ENCODE measurements at places on chromosomes 7 and 10. TPM values are rescaled to one million over a fixed set of nuclear protein-coding genes. Genes with fewer than 3 reads are reported as not detected.
A peak's percentile ranks its signal among the peaks of the same experiment; 100 is the strongest.

Gene ASB15
- total RNA-seq = not detected

Gene PPA1
- 166 TPM for total RNA-seq

Gene ACBD5
- total RNA-seq = 27.0 TPM

DNA sequence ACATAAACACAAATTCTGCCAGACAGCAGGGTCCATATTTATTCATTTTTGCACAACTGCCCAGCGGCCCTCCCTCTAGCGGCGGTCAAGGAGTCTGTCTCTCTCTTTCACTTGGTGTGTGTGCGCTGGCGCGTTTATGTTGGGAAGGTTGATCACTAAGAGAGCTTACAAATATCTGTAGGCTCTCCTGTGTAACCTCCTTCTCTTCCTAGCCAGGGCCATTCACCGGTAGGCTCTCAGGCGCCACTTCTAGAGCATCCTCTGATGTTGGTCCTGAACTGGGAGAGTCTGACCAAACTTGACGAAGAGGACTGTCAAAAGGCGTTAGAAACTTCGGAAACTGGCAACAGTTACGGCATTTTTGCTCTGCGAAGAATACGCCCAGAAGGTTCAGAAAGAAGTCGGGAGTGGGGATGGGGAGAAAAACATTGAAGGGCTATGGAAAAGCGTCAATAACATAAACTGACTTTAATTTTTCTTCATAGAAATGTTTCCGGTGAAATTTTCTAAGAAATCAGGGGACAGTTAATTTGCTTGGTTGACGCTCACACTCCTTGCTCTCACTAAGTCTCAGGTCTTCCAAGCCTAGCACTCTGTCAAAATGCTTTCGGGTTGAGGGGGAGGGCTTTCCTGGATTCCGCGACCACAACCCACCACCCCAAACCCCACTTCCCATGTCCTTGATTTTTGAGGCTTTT lies 731.1 kb downstream of the ZWINT start:
- no peaks in the 10 kb centered on the region for H3K27me3 ChIP-seq
- H3K27ac ChIP-seq = no peak overlapping the region
- DNase-seq = no peak
- no peaks in the 10 kb centered on the region for H3K36me3 ChIP-seq
- peak overlapping the region; percentile 65 for H3K4me3 ChIP-seq

- H3K27ac ChIP-seq = no peak overlapping the region
- no peaks in the 10 kb centered on the region for H3K36me3 ChIP-seq
- H3K27me3 ChIP-seq = peaks cover 17% of the 10 kb centered on the region
- peaks cover 5% of the 10 kb centered on the region for H3K4me1 ChIP-seq
Measured at GRCh38 chr10:29131952-29132547, 156.8 kb upstream of the LYZL1 start.

- H3K27me3 ChIP-seq = no peaks in the 10 kb centered on the region
- H3K36me3 ChIP-seq = no peaks in the 10 kb centered on the region
- no peak overlapping the region for H3K4me3 ChIP-seq
- DNase-seq = no peak
Measured at GRCh38 chr10:14757394-14757793, 17.3 kb downstream of the FAM107B start.

- H3K27ac ChIP-seq = no peak overlapping the region
- peaks cover 6% of the 10 kb centered on the region for H3K36me3 ChIP-seq
- peaks cover 22% of the 10 kb centered on the region for H3K4me1 ChIP-seq
- H3K4me3 ChIP-seq = no peak overlapping the region
Measured at GRCh38 chr7:734214-734613, 7.1 kb upstream of the PRKAR1B start.

DNA sequence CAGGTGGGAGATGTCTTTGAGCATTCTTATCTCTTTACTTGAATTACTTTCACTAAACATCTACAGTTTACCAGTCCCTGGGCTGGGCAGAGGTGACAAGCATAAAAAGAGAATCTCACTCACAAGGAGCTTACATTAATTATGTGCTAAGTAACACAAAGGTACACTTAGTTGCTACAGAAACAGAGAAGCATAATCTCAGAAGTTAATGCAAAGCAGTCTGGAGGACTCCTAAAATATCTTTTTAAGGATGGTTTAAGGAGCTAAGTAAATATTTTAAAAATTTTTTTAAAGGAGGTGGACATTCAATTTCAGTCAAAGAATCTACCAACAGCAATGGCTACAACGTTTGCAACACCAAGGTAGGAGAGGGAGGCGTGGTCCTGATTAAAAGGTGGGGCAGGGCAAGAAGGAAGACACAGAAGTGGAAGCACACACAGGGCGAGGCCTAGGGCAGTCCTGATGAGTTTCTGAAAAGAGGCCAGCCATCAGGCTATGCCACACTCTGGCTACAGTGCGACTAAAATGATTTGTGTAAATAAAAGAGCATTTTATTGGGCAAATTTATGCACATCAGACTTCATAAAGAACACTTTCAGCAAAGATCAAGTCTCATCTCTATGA lies 5.3 kb downstream of the LARP4B start:
- H3K4me3 ChIP-seq = no peak overlapping the region
- DNase-seq = no peak
- H3K27ac ChIP-seq = no peak overlapping the region

DNA sequence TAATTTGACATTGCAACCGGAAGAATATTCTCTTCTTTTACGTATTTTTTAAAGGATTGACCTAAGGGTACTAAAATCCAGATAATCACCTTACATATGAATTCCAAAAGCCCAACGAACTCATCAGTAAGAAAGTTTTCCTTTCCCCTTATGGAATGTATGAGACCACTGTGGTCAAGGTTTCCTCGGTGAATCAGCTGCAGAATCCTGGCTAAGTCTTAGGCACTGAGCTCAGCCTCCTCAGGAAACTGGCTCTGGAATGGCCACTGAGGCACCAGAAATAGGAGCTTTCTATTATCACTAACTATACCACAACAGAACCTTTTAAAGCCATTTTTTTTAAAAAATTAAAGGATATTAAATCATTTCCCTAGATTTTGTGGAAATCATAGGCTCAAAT lies 21.0 kb downstream of the SVIL start:
- H3K4me1 ChIP-seq = peaks cover 21% of the 10 kb centered on the region
- H3K27ac ChIP-seq = no peak overlapping the region
- no peaks in the 10 kb centered on the region for H3K36me3 ChIP-seq
- no peak for DNase-seq
- no peak overlapping the region for H3K4me3 ChIP-seq
- H3K27me3 ChIP-seq = no peaks in the 10 kb centered on the region

GRCh38 chr7:157056957-157057902 lies 46.8 kb upstream of the MNX1 start:
- no peak overlapping the region for H3K27ac ChIP-seq
- no peaks in the 10 kb centered on the region for H3K36me3 ChIP-seq
- no peaks in the 10 kb centered on the region for H3K27me3 ChIP-seq
- H3K4me1 ChIP-seq = no peaks in the 10 kb centered on the region
- no peak for DNase-seq

GRCh38 chr10:96890580-96890979 lies 58.5 kb downstream of the LCOR start:
- no peak for DNase-seq
- H3K27me3 ChIP-seq = no peaks in the 10 kb centered on the region
- no peak overlapping the region for H3K4me3 ChIP-seq
- H3K36me3 ChIP-seq = no peaks in the 10 kb centered on the region
- H3K27ac ChIP-seq = peak overlapping the region; percentile 49
- no peaks in the 10 kb centered on the region for H3K4me1 ChIP-seq

- H3K27ac ChIP-seq = no peak overlapping the region
- H3K4me3 ChIP-seq = no peak overlapping the region
- no peaks in the 10 kb centered on the region for H3K4me1 ChIP-seq
- DNase-seq = no peak
- H3K36me3 ChIP-seq = no peaks in the 10 kb centered on the region
- H3K27me3 ChIP-seq = no peaks in the 10 kb centered on the region
Measured at GRCh38 chr10:49632406-49633317, 18.8 kb downstream of the CHAT start.

GRCh38 chr7:86904949-86905834 lies 154.3 kb downstream of the ELAPOR2 start:
- no peak overlapping the region for H3K27ac ChIP-seq
- H3K4me3 ChIP-seq = no peak overlapping the region
- H3K4me1 ChIP-seq = no peaks in the 10 kb centered on the region
- no peak for DNase-seq
- H3K36me3 ChIP-seq = no peaks in the 10 kb centered on the region

DNA sequence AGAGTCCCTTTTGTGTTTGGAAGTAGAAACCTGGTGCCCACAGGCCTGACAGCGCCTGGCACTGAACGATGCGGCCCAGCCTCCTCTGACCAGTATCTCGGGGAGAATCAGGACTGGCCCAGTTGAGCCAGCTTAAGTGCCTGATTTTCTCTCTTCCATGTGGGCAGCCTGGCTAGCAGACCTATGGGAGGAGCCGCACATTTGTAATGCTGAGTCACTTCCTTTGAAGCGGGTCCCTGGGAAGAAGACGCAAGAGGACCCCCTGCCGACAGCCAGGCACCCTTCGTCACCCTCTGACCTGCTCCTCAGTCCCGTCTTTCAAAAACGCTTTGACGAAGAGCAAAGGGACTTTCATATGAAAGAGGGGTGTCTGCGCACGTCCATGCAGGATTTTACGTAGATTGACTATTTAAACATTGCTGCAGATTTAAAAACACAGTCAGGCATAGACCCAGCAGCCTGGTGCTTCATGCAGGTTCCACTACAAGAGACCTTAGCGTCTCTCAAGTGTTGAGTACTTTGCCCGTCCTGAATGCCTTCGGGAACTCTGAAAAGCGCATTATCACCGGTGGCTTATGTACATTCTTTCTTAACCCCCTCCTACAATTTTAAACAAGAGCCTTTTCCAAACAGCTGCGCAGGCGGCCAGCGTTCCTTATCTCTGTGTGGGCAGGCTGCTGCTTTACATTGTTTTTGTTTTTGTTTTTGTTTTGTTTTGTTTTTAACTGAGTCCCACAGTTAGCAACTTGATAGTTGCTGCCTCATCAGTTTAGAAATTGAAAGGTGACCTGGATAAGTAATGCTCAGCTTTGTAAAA lies 36.5 kb upstream of the AP5Z1 start:
- H3K4me1 ChIP-seq = peaks cover 14% of the 10 kb centered on the region
- H3K36me3 ChIP-seq = peaks cover 3% of the 10 kb centered on the region
- no peaks in the 10 kb centered on the region for H3K27me3 ChIP-seq
- H3K27ac ChIP-seq = peak overlapping the region; percentile 42

Data from esophagus squamous epithelium (tissue), 5 donors.